ENCODE measurements at places on chromosomes 2 and 18.

- H3K4me1 ChIP-seq = no peaks in the 10 kb centered on the region
- no peaks in the 10 kb centered on the region for H3K36me3 ChIP-seq
- no peak overlapping the region for H3K27ac ChIP-seq
- no peaks in the 10 kb centered on the region for H3K27me3 ChIP-seq
Measured at GRCh38 chr2:54206596-54206995, 49.4 kb downstream of the TSPYL6 start.

- DNase-seq = no peak
- no peaks in the 10 kb centered on the region for H3K27me3 ChIP-seq
- no peaks in the 10 kb centered on the region for H3K4me1 ChIP-seq
- no peaks in the 10 kb centered on the region for H3K36me3 ChIP-seq
Measured at GRCh38 chr2:203823173-203823572, 44.4 kb upstream of the CTLA4 start.

DNA sequence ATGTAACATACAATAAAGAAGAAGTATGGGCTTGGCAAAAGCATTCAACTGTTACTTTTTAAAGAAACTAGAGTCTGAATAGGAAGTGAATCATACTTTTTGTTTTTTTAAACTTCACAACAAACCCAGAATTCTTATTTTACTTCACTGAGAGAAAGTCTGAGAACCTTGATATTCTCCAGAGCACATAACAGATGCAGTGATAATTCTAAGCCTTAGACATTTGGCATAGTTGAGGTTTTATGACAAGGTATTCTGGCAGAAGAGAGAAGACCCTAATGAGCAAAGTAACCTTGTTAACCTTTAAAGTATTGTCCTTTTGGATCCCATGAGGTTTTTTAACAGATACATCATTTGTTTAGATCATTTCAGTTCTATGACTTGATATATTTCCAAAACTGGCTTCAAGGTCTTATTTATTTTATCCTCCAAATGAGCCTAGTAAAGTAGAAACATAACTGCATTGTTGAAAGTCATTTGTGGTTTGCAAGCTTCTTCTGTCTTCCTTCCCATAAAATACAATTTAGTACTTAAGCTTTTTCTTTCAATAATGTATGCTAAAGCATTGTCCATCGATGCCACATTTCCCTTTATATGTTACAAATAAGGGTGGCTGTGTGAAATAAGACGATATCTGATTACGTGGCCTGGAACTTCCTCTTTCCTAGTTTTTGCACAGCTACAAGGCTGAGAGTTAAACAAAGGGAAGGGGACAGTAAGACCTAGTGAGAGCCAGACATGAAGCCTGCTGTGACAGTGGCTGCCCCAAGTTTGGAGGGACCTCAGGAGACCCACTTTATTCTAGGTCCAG, 86.1 kb upstream of the ITPRID2 start:
- no peaks in the 10 kb centered on the region for H3K4me1 ChIP-seq
- no peaks in the 10 kb centered on the region for H3K36me3 ChIP-seq
- no peak overlapping the region for H3K4me3 ChIP-seq
- H3K27ac ChIP-seq = no peak overlapping the region

- no peak for DNase-seq
- H3K27ac ChIP-seq = no peak overlapping the region
- H3K27me3 ChIP-seq = no peaks in the 10 kb centered on the region
- no peak overlapping the region for H3K4me3 ChIP-seq
Measured at GRCh38 chr2:12883906-12884305, 167.2 kb downstream of the TRIB2 start.

DNA sequence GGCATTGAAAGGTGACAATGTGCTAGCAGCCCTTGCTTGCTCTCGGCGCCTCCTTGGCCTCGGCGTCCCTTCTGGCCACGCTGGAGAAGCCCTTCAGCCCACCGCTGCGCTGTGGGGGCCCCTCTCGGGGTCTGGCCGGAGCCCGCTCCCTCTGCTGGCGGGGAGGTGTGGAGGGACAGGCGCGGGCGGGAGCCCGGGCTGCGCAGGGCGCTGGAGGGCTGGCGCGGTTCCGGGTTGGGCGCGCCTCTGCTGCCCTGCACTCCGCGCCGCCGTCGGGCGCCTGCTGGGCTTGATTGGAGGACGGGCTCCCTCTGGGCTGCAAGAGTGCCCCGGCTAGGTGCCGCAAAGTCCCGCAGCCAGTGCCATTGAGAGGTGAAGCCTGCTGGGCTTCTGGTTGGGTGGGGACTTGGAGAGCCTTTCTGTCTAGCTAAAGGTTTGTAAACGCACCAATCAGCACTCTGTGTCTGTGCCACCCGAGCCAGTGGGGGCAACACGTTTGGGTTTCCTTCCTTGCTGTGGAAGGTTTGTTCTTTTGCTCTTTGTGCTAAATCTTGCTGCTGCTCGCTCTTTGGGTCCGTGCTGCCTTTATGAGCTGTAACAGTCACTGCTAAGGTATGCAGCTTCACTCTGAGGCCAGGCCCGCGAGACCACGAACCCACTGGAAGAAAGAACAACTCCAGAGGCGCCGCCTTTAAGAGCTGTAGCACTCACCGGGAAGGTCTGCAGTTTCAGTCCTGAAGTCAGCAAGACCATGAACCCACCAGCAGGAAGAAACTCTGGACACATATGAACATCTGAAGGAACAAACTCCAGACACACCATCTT, 14.8 kb upstream of the IMP4 start:
- H3K27me3 ChIP-seq = peaks cover 10% of the 10 kb centered on the region
- H3K36me3 ChIP-seq = no peaks in the 10 kb centered on the region
- DNase-seq = no peak
- no peak overlapping the region for H3K4me3 ChIP-seq
- H3K4me1 ChIP-seq = peaks cover 9% of the 10 kb centered on the region

DNA sequence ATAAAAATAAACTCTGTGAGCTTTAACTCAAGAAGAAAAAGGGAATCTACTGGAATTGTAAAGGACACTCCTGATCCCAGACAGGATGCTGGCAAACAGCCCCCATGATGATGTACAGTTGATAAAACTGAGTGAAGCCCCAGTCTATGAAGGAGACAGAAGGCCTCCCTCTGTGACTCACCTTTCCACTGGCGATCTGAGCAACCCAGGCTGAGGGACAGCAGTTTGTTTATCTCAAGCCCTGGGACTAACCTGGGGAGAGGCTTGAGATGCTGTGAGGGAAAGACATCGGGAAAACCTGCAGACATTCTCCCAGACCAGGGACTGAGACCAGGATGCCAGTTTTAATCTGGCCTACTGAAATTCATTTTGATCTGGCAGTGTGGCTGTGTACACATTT, 104.5 kb upstream of the CDH2 start:
- no peaks in the 10 kb centered on the region for H3K4me1 ChIP-seq
- H3K27me3 ChIP-seq = no peaks in the 10 kb centered on the region
- no peak for DNase-seq
- H3K27ac ChIP-seq = no peak overlapping the region
- H3K36me3 ChIP-seq = no peaks in the 10 kb centered on the region

DNA sequence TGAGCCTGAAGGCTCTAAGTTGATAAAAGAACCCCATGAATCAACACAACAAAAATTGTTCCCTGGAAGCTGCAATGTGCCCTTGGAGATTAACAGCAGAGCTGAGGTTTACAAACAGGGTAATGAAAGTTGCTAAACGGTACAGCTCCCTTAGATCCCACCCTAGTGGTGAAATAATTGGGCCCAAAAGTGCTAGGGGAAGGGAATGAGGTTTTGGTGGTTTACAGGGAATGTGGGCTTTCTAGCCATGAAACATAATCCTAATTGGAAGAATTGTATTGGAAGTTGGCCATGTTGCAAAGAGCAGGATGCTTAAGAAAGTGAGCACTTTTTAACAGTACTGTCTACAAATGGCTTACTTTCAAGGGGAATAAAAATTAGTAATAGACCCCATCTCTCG, 180.2 kb upstream of the SMIM21 start:
- no peak overlapping the region for H3K4me3 ChIP-seq
- no peaks in the 10 kb centered on the region for H3K4me1 ChIP-seq
- no peak overlapping the region for H3K27ac ChIP-seq
- no peak for DNase-seq
- H3K27me3 ChIP-seq = no peaks in the 10 kb centered on the region

GRCh38 chr18:28793901-28794300, 617.0 kb upstream of the CDH2 start:
- H3K36me3 ChIP-seq = no peaks in the 10 kb centered on the region
- no peak for DNase-seq
- no peak overlapping the region for H3K4me3 ChIP-seq

DNA sequence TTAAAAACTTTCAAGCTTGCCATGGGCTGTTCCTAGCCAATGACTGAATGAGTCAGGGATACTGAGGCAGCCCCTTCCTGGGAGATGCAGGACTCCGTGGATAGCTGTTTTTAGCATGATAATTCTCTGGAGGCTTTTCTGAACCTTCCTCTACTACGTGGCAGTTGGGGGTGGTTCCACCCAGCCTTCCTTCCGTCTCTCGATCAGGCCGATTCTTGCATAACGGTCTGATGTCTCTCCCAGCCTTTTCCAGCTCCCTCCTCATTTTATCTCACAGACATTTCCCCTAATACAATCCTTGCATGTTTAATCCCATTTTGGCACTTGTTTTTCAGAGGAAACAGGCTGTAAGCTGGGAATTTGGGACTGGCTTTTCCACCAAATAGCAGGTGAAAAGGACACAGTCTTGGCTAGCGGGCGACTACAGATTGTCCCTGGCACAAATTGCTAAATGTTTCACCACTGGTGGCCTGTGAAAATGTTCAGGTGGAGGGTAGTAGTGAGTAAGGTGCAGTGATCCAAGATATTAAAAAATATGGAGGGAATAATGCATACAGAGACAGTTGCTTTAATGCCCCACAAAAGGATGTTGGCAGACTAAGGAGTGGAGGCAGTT, 21.0 kb upstream of the CTLA4 start:
- no peaks in the 10 kb centered on the region for H3K36me3 ChIP-seq
- no peaks in the 10 kb centered on the region for H3K4me1 ChIP-seq
- H3K4me3 ChIP-seq = no peak overlapping the region
- no peak for DNase-seq
- no peak overlapping the region for H3K27ac ChIP-seq

- H3K27me3 ChIP-seq = no peaks in the 10 kb centered on the region
- no peak for DNase-seq
- no peak overlapping the region for H3K27ac ChIP-seq
- no peaks in the 10 kb centered on the region for H3K4me1 ChIP-seq
Measured at GRCh38 chr18:3230401-3231334, 10.9 kb upstream of the MYOM1 start.

- H3K36me3 ChIP-seq = no peaks in the 10 kb centered on the region
- DNase-seq = no peak
- H3K4me3 ChIP-seq = no peak overlapping the region
- no peak overlapping the region for H3K27ac ChIP-seq
Measured at GRCh38 chr18:60499675-60500074, 127.1 kb upstream of the MC4R start.

DNA sequence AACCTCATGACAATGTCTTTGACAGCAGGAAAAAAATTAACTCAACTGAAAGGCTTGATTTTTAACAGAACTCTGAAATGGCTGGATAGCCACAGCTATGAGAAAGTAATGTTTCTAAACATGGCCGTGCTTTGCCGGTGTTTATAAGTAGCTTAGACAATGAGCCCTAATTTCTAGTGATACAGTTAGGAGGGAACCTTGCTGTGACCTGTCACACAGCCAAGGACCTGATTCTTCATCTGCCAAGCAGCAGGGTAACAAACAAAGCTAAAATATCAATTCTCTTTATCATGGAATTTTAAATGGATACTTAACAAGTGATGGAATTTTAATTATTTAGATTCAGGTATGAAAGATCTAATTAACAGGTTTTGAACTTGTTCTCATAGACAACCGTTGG, 24.3 kb upstream of the DYNC2LI1 start:
- no peak overlapping the region for H3K4me3 ChIP-seq
- DNase-seq = no peak

GRCh38 chr18:10851824-10852319, 297.5 kb downstream of the PIEZO2 start:
- H3K27ac ChIP-seq = no peak overlapping the region
- no peaks in the 10 kb centered on the region for H3K4me1 ChIP-seq
- H3K4me3 ChIP-seq = no peak overlapping the region
- H3K36me3 ChIP-seq = no peaks in the 10 kb centered on the region
- H3K27me3 ChIP-seq = no peaks in the 10 kb centered on the region
- no peak for DNase-seq

DNA sequence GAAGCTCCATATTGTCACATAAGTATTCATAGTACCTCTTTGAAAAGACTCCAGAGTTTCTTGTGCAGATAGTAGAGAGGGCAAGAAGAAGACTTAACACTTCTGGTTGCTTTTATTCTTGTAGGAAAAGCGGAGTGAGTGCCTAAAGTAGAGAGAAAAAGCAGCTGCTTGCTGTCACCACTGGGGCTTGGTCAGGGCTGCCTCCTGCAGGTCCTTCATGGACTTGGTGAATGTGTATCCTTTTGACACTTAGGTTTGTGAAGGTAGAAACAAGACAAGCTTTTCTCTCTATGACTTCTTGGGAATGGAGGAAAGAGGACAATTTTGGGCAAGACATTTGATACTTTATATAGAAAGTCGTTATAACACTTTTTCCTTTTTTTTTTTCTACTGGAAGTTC, 312.8 kb upstream of the FANCL start:
- no peak overlapping the region for H3K4me3 ChIP-seq
- no peaks in the 10 kb centered on the region for H3K27me3 ChIP-seq
- H3K27ac ChIP-seq = no peak overlapping the region
- no peaks in the 10 kb centered on the region for H3K4me1 ChIP-seq
- no peak for DNase-seq
- no peaks in the 10 kb centered on the region for H3K36me3 ChIP-seq

DNA sequence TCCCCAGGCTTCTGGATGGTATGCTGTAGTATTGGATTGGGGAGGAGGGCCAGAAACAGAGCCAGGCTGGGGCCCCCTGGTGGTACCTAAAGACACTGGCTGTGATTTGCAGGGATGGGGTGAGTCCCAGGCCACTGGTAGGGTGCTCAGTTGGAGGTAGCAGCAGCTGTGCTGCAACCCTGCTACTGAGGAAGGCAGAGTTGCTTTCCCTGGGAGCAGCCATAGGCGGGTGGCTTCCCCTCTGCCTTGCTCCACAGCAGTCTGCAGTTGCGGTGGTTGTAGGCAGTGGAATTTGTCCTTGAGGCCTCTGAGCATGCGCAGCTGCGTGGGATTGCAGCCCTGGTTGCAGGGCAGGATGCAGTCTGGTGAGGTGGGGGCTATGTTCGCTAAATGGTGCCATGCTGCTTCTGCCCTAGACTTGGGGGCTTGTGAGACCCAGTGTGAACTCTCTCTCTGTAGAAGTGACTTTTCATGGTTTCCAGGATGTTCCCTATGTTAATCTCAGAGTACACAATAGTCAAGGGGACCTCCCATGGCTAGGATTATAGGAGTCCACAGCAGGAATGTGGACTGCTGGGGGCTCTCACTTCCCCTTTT, 443.5 kb downstream of the XIRP2 start:
- no peak overlapping the region for H3K27ac ChIP-seq
- no peaks in the 10 kb centered on the region for H3K36me3 ChIP-seq
- no peak for DNase-seq
- H3K4me1 ChIP-seq = no peaks in the 10 kb centered on the region
- no peak overlapping the region for H3K4me3 ChIP-seq

- no peaks in the 10 kb centered on the region for H3K4me1 ChIP-seq
- no peaks in the 10 kb centered on the region for H3K36me3 ChIP-seq
Measured at GRCh38 chr2:15728245-15728938, 136.7 kb downstream of the DDX1 start.

DNA sequence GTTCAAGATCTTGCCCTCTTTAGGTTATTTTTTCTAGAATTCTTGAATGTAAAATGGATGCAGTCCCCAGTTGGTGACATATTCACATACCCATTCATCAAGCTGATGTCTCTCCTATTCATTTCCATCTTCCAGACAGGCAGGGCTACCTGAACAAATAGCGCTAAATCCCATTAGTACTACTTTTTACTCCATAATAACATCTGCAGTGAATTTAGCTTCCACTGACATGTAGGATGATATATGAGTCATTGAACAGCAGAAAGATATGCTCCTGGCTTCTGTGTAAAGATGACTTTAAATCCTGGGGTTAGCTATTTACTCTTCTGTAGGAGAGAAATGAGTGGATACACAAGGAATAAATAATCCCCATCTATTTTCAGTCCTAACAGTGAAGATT, 194.7 kb downstream of the RND3 start:
- H3K36me3 ChIP-seq = no peaks in the 10 kb centered on the region
- no peaks in the 10 kb centered on the region for H3K27me3 ChIP-seq
- no peak overlapping the region for H3K27ac ChIP-seq
- no peak overlapping the region for H3K4me3 ChIP-seq
